MG63 (cell line): ENCODE measurements at places on chromosomes 12 and 14.

GRCh38 chr12:80714055-80714454, 2.7 kb upstream of the MYF5 start:
- DNase-seq: peak; percentile 22

DNA sequence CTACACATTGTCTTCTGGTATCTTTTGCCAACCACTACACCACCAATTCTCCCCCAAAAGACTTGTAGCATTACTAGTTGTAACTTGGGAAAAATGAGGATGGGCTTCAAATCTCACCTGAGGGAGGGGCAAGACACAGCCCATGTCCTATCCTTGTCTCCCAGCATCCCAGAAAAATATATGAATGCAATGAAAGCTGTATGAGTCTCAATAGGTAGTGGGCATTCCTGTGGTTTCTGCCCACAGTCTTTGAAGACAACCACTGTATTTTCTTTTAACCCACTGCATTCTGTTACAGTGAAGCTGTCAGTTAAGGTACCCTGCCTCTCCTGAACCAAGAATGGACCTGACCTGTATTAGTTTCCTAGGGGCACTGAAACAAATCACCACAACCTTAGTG, 336.2 kb upstream of the TMPO start:
- no peak for DNase-seq

DNA sequence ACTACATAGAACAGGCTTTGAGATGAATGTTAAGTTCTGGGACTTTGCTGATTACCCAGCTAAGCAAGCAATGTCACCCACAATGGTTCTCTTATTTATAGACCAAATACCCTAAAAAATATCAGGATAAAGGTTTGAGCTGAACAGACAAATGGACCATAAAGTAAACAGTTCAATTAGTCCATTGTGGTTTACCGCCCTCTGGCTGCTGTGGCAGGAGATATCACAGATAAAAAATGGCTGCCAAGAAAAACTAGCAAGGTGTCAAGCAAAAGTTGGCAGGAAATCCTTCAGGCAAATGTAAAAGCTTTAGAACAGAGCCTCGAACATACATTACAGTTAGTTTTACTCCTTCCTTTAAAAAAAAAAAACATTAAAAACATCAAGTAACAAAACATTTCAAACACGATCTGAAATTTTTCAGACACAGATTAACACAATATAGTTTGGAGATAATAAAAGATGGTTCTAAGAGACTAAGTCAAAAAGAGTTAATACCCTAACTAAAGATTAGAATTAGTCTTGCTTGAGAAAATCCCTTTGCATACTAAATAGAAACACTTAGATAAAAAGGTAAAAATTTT, 41.3 kb downstream of the MED13L start:
- peak; percentile 43 for DNase-seq

- no peak for DNase-seq
Measured at GRCh38 chr12:112844814-112845565, 53.4 kb downstream of the RPH3A start.

GRCh38 chr12:89962648-89963047, 254.0 kb upstream of the ATP2B1 start:
- DNase-seq: no peak

GRCh38 chr14:94423453-94424056, 29.0 kb downstream of the SERPINA11 start:
- peak; percentile 44 for DNase-seq

DNA sequence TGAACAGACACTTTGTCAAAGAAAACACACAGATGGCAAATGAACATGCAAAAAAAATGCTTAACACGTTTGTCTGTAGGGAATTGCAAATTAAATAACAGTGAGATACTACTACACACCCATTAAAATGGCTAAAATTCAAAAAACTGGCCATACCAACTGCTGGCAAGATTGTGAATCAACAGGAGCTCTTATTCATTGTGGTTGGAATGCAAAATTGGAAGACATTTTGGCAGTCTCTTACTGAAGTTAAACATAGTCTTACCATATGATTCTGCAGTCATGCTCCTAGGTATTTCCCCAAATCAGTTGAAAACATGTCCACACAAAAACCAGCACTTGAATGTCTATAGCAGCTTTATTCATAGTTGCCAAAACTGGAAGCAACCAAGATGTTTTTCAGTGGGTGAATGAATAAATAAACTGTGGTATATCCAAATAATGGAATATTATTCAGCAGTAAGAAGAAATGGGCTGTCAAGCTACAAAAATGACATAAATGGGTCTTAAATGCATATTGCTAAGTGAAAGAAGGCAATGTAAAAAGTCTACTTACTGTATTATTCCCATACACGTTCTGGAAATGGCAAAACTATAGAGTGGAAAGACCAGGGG, 91.4 kb downstream of the PLEKHA5 start:
- DNase-seq: peak; percentile 30

DNA sequence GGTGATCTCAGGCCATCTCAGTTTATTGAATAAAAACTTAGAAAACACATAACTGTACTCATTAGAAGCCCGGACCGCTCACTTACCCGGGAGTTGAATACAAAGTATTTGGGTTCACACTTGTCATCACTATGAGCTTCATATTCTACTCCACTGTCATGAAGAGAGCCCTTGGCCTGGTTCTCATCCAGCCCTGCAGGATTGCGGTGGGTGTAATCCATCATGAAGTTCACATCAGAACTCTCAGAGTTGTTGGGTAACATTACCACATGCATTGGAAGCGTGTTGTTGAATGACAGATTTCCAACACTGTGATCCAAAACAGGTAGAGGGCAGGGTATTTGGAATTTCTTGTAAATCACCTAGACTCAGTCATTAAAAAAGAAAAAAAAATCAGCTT, 47.4 kb downstream of the SLC38A4 start:
- DNase-seq: no peak

GRCh38 chr12:19965196-19966038, 402.9 kb upstream of the PDE3A start:
- no peak for DNase-seq

DNA sequence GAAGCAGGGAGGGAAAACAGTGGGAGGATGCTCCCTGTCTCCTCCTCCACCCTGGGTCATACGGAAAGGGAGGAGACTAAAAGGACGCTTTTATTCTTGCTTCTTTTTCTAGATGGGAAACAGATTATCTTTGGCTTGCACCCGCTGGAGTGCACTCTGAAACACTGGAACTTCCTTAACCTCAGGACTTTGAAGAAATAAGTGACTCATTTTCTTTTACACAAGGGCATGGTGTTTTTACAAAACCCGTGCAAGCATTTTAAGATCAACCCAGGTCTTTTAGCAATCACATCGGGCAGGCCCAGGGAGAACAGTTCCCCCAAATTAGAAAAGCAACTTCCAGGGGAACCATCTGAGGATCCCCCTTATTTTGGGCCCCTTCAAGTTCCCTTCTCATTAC, 80.9 kb upstream of the TSPAN11 start:
- no peak for DNase-seq

DNA sequence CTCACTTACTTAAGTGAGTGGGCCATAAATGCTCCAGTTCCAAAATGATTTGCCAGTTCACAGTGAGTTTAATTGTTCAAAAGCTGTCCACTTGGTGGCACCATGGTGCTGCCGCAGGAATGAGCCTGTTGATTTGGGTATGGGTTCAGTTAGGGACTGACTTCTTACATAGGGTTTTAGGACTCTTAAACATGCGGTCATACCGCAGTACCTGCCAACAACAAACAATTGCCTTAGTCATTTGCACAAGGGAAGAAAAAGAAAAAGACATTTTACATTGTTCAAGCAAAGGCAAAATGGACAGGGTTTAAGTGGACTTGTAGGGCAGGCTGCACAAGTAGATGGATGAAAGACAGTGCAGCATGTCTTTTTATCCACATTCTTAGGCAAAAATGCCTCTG, 80.0 kb upstream of the DBX2 start:
- peak; percentile 70 for DNase-seq

GRCh38 chr14:44149597-44149996, 357.5 kb downstream of the FSCB start:
- peak; percentile 3 for DNase-seq

DNA sequence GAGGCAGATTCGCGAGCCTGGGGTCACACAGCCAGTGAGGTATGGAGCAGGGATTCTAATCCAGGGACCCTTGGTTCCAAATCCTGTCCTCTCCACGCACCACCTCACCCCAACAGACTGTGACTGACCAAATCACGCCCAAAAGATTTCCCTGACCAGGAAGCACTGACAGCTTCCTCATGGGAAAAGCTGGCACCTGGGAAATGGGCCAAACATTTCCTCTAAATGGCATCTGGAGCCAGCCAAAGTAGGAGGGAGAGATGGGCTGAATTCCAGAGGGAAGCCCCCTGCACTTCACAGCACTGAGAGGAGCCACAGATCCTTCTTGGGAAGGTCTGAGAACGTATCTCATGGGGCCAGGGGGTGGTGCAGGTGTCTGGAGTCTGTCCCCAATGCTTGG, 28.8 kb downstream of the CCDC92 start:
- peak; percentile 22 for DNase-seq

DNA sequence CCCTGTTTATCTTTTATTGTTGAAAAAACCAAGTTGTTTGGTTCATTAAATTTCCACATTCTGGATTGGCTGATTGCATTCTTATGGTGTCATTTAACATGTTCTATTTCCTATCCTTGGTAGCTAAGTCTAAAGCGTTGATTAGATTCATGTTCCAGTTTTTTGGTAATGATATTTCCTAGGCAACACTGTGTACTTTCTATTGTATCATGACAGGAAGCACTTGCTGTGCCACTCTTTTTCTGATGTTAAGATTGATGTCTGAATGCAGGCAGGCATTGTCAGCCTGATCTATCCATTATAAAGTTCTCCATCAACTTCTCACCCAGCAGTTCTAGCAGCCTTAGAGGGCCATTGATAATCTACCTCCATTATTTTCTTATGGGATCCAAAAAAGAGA, 91.1 kb upstream of the ARID2 start:
- no peak for DNase-seq

GRCh38 chr12:48028541-48029431, 24.5 kb upstream of the COL2A1 start:
- DNase-seq: no peak

DNA sequence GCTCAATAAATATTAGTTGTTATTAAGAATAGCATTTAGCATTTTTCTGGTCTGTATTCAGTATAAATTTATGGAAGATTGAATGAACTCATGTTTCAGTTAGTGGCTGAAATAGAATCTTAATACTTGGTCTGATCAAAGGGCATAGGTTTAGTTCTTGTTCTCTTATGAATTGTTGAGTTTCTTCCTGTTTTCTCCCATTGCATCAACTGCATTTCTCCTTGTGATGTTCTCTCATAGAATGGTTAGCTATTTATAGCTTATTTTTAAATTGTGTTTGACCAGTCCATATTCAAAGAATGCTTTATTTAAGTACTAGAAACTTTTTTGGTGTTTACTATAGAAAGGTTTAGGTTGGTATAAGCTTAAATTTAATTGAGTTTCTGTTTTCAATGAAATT, 29.8 kb downstream of the APAF1 start:
- no peak for DNase-seq

DNA sequence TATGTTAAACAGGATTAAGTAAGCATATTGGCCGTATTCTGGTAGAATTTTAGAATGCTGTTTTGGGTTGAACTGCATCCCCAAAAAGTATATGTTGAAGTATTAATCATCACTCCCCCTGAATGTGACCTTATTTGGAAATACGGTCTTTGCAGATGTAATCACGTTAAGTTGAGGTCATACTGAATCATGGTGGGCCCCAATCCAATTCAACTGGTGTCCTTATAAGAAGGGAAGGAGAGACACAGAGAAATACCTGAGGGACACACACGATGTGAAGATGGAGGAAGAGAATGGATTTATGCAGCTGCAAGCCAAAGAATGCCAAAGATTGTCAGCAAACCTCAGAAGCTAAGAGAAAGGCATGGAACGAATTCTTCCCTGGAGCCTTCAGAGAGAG, 268.6 kb downstream of the ITPR2 start:
- no peak for DNase-seq

DNA sequence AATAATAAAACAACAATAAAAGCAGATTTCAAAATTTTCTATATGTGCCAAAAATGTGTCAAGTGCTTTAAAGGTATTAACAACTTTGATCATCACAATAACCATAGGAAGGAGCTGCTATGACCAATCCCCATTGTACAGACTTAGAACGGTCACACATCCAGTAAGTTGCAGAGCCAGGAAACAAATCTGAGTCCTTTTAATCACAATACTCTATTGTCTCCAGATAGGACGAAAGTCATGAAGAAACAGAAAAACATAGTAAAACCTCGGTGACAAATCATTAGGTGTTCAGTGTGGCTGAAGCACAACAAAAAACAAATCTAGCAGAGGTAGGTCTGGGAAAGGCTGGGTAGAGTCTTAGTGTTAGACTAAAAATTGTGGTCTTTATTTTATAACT, 178.8 kb downstream of the GRIP1 start:
- no peak for DNase-seq

- DNase-seq: no peak
Measured at GRCh38 chr14:89017417-89017816, 193.0 kb downstream of the TTC8 start.

GRCh38 chr14:66508846-66509621, 1.1 kb downstream of the GPHN start:
- peak; percentile 1 for DNase-seq

DNA sequence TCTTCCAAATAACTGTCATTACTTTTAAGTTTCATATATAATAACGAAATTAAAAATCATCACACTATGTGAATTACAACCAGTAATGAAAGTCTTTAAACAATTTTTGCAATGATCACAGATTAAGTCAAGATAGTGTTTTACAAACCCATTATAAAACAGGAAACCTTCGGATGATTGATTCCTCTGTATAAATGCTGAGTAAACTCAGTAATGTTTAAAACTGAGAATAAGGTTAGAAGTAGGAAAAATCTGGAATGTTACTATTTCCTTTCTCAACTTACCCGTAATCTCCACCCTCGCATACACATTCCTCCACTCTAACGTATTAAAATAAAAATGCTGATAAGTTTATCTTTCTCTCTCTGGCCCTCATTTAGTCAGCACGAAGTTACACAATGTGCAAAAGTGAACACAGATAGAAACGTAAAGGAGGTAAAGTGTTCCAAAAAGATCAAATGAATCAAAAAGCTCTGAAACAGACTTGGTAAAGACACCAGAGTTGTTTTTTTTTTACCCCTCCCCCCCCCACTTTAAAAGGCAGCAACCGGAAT, 1.6 kb downstream of the ZFC3H1 start:
- no peak for DNase-seq

- DNase-seq: peak; percentile 71
Measured at GRCh38 chr12:55724226-55724939, 4.2 kb downstream of the RDH5 start.

DNA sequence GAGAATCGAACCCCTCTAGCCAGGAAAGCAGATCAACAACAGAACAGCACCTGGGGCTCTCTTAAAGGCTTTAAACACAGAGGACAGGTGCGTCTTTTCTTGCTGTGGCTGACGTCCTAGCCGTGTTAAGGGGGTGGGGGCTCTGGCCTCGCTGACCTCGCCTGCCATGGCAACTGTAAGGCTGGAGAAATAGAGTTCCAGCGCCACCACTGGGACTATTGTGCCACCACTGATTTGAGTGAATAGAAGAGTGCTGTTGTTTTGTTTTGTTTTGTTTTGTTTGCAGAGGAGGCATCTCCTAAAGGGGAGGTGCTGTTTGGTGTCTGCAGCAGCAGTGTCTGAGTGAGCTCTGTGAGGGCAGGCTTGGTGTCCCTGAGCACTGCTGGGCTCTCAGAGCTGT, 34.2 kb upstream of the PRMT8 start:
- DNase-seq: no peak

- DNase-seq: no peak
Measured at GRCh38 chr12:108316176-108317086, 22.7 kb downstream of the CMKLR1 start.
